T-helper 2 cell (primary cell): ENCODE measurements at places on chromosomes 2 and 18.

DNA sequence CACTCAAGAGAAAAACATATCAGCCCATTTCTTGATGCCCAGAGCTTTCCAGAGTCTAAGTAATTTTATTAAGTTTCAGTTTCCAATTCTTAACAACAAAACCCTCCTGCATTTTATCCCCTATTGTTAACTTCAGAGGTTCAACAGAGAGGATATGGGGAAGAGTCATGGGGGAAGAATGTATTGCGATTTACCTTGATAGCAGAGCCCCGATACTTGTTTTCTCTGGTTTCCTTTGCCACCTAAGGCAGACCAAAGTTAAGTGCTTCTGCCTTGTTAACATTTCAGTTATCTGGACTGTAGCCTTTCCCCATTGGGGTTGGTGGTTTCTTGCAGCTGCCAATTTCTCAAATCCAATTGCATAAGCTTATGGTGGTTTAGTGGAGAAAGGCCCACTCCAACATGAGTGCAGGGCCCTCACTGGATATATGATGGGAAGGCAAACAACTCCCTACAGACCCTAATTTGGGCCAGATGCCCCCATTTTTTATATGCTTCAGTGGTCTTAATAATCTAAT is 82.0 kb upstream of the ITGB6 start:
- no peak for DNase-seq

DNA sequence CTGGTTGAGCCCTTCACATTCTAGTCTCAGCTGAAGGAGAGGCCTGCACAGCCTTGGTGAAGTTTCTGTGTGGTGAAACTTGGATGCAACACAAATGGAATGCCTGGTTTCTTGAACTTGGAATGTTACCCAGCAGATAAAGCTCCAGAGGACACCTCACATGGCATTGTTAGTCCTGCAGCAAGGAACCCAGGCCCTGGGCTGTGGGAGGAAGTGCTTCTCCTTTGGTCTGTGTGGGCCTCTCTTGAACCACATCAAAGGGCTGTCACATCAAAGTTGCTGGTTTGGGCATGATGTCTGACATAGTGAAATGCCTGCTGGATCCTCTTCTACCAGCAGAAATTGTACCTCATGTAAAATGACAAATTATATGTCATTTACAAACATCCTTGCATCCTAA is 198.5 kb downstream of the FHOD3 start:
- DNase-seq = no peak

DNA sequence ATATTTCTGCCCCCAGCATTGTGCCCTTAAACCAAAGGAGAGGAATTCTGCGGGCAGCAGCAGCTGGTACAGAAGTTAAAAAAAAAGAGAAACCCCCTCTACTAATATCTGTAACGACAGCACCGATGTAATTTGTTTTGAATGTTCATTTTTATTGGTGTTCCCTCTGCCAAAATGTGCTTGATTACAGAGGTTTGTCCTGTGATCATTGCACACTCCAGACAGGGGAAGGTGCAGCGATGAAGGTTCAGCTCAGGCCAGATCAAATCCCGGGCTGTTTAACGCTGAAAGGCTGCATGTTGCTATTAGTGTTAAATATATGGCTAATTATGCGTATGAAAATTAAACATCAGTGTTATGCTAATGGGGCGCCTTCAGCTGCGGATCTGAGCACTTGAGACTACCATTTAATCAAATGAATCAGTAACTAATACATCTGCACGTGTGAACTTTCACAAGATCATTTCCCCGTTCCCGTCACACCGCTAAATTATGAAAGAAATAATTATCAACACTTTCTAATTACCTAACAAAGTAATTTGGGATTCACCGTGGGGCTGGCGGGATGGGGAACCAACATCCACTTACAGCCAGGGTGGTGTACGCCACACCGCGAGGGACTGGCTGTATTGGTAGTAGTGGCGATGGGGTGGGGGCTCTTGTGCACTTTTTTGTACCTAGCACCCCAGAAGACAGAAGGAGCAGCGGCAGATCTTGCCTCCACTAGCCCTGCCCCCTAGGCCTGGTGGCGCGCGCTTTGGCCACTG is 1.5 kb upstream of the DLX1 start:
- DNase-seq = no peak

DNA sequence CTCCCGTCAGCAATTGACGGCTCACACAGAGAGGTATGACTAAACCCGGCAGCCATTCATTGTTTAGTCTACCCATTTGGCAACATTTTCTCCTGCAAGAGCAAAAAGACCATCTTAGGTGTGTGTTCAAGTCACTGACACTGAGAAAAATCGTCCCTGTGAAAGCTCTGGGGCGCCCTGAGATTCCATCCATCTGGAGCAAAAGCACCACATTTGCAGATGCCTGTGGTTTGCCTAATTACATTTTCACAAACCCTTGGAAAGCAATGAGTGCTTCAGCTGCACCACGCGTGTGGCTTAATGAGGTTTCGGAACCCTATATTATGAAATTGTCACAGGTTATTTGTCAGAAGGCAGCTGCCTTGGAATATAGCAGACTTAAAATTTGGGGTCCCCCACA is 110.7 kb upstream of the PTPRM start:
- no peak for DNase-seq

DNA sequence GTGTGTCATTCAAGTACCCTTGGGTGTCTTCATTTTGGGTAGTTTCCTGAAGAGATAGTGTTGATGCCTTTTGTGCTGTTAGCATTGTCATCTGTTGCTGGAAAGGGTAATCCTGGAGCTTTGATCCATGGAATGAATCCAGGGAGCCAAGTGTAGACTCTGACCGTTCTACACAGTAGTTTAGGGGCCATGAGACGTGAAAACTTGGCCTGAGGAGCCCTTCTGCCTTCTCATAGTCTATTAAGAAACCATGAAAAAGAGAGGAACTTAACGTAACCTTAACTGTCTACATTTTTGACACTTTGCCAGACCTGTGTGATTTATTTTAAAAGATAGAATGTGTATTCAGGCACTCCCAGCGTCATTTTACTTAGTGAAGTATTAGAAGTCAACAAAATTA is 194.0 kb downstream of the BABAM2 start:
- DNase-seq = no peak

GRCh38 chr2:1527153-1527992 is 114.1 kb downstream of the TPO start:
- no peak for DNase-seq

DNA sequence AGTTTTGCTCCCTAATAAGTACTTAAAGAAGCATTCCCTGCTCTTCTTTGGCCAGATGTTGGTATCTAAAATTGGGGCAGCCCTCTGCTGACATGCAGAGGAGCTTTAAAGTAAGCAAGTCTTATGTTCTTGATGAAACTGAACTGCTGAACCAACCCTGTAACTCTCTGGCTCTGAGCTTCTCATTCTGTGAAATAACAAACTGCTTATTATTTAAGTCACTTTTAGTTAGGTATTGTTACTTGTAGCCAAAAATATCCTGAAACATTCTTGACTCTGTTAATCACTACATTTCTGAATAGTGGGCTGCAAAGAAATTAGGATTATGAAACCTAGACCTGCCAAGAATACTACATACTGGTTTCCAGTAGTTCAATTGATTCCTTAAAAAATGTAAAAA is 15.5 kb downstream of the PPP3R1 start:
- DNase-seq = no peak

DNA sequence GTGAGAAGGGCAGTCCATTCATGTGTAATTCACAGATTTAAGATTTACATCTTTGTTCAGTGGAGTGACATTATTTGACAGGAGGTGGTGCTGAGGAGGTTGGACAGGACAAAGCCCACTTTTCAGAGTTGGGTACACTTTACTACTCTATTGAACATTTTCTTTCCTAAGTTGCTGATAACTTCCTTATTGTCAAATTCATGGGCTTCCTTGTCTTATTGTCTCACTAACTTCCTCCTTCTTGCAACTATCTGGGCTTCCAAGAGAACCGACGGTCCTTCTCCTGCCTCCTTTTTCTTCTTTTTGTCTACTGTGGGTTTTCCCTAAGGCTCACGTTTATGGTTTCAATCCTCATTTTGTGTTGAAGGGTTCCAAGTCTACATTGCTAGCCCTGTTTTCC is 67.7 kb upstream of the DNMT3A start:
- DNase-seq = no peak

GRCh38 chr2:233075966-233076339 is 15.8 kb downstream of the INPP5D start:
- DNase-seq = no peak

GRCh38 chr18:42437646-42438045 is 482.6 kb downstream of the PIK3C3 start:
- DNase-seq = no peak

- no peak for DNase-seq
Measured at GRCh38 chr18:41144441-41144840, 810.6 kb upstream of the PIK3C3 start.

DNA sequence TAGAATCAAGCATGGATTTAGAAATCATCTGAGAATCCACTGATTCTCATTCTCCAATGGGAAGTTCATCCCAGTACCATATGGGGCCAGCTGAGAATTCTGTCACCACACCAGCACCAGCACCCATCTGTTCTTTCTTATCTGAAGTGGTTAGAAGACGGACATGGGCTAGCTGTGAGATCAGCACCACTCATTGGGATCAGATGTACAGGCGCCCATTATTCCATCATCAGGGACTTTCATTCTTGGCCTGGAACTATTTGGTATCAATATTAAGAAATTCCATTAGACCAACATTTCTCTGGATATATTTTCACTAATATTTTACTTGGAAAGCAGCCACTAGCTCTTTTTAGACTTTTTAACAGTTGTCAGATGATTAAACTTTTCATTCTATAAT is 185.9 kb upstream of the LINC00305 start:
- DNase-seq = no peak

DNA sequence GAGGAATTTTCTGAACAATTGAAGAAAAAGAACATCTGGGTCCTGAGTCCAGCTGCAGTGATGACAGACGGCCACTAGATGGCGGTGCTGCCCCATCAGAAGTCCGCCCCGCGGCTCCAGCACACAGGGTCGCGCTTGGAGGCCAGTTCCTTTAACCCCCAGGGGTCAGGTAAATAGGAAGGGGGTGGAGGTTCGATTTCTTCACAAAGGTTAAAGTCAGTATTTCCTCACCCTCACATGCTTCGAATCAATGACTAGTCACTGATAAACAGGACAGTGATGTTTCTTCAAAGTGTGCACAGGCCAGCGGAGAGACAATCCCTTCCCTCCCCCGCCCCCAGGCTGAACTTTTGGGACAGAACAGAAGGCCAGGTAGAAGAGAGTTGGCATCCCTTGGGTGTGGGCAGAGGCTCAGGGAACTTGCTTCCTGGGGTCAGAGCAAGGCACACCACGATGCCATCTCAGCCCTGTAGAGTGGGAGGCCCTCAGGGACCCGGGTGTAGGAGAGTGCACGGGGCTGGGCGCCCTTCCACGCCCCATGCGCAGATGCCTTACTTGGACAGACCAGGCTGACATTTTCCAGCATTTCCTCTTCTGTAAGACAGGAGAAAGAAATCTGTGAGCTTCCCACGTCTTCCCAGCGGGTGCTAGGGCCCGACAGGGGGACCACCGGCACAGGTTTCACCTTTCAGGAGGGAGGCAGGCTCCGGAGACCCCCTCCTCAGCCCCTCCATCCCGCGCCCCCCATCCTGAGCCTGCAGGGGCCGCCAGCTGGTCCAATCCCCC is 722 bp downstream of the APOB start:
- DNase-seq = peak; percentile 2

- DNase-seq = no peak
Measured at GRCh38 chr2:221529177-221529942, 42.7 kb downstream of the EPHA4 start.

DNA sequence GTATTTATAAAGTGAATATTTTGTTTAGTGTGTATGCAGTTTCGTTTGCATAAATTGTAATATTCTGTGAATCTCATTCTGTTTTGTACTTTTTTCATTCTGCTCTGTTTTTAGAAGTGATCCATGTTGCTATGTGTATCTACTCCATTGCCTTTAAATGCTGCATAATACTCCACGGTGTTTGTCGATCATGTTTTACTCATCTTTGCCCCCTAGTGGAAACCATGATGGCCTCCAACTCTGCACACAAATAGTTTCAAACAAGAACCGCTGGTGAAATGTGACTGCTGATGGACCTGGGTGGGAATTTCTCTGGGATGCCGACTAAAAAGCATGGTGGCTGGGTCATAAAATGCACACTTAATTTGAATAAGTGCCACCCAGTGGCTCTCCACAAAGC is 32.0 kb upstream of the SKOR2 start:
- no peak for DNase-seq

DNA sequence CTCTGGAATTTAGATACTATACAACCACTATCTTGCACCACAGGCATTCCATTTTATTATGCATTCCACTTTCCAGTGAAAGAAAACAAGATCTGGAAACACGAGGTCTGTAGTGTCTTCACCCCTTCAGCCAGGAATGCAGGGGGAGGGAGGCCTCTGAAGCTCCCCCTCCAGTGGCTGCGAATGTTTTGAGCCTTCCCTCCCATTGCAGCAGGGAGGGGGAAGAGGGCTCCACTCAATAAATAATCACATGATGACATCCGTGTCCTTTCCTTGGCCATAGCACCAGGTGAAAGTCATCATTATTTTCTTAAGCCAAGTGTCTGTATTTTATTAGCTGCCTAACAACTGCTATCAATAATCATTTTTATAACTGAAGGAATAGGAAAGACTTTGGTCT is 38.6 kb downstream of the ALPK2 start:
- no peak for DNase-seq

GRCh38 chr18:474416-474815 is 26.1 kb downstream of the COLEC12 start:
- DNase-seq = no peak

DNA sequence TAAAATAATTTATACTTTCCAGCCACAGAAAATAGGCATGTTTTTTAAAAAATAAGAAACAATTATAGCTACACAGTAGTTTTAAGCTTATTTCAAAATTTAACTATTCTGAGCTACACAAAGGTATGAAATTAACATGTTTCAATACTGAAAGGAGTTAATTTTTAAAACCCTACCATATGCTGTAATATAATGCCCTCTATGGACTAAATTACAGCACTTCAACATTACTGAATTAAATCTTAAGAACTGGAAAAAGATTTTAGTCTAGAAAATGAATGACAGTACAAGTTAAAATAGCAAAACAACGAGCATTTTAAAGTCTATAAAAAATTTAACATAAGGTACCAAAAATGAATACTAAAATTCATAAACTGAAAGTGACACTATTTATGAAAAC is 36.3 kb downstream of the RTN4 start:
- DNase-seq = no peak

DNA sequence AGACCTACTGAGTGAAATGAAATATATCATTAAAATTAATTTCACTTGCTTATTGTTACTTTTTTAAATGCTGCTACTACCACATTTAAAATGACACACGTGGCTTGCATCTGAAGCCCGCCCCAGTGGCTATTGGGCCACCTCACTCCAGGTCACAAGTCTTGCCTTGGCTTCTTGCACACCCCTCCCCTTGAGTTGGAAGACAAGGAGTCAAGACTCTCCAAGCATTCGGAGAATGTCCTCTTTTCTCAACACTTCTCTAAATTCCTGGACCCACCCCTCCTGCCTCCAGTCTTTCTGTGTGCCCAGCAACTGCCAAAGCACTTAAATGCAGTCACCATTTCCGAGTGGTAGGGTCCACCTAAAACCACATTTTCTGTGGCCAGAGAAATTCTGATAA is 73.4 kb downstream of the ZBTB7C start:
- DNase-seq = no peak
